ENCODE measurements at places on chromosomes 1 and 21. TPM values are rescaled to one million over a fixed set of nuclear protein-coding genes. Genes with fewer than 3 reads are reported as not detected.

- DNase-seq = peak; percentile 29
These were observed 766 bp downstream of the AGO4 start for GRCh38 chr1:35808450-35809113.

- peak; percentile 3 for DNase-seq
These were observed 150.2 kb downstream of the PRDM16 start for GRCh38 chr1:3219005-3219790.

DNA sequence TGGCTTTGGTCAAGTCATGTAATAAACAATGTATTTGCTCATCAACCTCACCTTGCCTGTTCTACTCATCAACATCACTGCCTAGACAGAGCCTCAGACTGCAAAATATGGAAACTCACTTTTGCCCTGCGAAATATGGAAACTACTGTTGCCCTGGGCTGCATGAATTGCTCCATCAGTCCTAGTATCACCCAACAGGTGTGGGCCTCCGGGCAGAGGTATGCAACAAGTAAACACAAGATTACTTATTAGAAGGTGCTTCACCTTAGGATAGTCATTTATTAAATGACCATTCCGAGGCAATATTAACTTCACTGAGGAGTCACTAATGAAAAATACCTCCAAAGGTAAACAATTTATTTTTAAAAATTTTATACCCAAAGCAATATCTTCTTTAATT, 286.7 kb downstream of the BACH1 start:
- DNase-seq = no peak

DNA sequence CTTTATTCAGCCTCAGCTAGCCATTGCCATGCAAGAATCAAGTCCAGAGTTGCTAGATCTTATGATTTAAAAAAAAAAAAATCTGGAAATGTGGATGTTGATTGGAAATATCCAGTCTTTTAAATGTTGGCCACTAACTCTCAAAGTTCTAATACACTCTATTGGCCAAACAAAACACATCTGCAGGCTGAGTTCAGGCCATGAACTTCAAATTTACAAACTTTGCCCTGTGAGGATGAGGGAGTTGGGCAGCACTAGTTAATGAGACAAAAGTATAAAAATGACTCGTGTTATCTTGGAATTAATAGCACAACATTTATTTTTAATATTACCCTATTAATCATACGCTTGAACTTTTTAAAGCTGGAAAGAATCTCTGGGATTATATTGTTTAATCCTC, 432.3 kb downstream of the PLPP3 start:
- DNase-seq = no peak

The CFHR2 gene
- total RNA-seq = not detected

DNA sequence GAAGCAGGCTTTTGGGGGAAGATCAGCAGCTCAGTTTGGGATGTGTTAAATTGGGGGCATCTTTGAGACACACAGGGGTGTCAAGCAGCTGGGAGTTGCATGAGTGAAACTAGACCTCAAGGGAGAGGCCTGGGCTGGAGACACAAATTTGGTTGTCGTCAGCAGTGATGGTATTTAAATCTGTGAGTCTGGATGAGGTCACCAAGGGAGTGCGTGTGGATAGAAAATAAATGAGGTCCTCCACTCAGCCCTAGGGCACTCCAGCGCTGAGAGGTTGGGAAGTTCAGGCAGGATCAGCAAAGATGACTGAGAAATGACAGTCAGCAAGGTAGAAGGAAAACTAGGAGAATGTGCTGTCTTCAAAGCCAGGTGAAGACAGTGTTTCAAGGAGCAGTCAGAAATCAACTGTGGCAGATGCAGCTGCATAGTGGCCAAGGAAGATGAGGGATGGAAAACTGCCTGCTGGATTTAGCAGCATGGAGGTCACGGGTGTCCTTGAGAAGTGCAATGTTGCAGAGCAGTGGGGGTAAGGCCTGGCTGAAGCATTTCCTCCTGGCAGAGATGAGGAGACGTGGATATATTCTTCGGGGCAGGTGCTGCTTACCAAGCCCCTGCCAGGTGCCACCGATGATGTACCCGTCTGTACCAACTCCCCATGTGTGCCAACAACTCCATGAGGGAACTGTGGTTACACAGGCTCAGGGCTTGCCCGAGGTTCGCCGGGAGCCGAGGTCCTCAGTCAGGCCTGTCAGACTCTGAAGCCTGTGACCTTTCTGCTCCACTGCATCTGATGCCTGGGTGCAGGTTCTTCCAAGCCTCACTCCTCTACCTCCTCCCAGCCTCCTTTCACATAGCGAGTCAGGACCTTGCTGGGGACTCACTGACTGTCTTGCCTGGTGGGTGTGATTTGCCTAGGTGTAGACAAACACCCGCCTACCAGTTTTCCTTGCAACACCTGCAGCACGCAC, 11.3 kb downstream of the MAP7D1 start:
- peak; percentile 64 for DNase-seq

- DNase-seq = peak; percentile 20
These were observed 32.4 kb upstream of the BSDC1 start for GRCh38 chr1:32426489-32427255.

GRCh38 chr1:38806090-38806489, 53.5 kb downstream of the RRAGC start:
- DNase-seq = no peak

DNA sequence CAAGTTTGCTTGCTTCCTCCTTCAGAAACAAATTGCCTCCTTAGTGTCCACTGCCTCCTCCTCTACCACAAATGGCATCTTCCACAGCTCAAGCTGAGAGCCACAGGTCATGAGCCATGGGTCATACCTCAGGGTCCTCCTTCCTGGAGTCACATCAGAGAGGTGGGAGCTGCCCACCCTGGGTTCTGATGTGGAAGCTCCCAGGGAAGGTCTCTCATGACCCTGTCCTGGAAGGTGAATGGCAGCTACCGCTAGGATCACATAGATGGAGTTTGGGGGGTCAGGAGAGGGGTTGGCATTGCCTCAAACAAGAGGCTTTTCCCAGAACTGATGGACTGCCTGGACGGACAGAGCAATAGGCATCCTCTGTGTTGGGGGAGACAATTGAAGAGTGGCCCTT, 321.4 kb downstream of the MATN1 start:
- DNase-seq = no peak

DNA sequence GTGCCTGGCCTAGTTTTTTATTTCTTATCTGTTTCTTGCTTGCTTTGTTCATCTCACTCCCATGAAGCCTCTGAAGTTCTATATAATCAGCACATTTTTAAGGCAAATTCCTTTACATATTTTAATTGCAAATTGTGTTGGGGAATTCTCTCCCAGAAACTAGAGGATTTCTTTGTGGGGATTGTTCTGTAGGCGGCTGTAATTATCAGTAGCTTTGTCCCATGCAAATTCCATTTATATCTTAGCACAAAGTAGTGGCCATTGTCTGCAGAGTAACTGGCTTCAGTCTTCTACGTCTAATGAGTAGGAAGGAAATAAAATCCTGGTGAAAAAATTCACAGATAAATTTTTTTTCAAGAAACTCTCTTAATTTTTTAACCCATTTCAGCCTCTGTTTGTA, 35.7 kb downstream of the CLEC20A start:
- DNase-seq = no peak

- peak; percentile 30 for DNase-seq
These were observed 26.4 kb upstream of the CLIC6 start for GRCh38 chr21:34642211-34643075.

GRCh38 chr21:37550157-37550556, 183.6 kb downstream of the DYRK1A start:
- DNase-seq = no peak

GRCh38 chr1:230632273-230632873, 9.9 kb upstream of the COG2 start:
- peak; percentile 32 for DNase-seq

DNA sequence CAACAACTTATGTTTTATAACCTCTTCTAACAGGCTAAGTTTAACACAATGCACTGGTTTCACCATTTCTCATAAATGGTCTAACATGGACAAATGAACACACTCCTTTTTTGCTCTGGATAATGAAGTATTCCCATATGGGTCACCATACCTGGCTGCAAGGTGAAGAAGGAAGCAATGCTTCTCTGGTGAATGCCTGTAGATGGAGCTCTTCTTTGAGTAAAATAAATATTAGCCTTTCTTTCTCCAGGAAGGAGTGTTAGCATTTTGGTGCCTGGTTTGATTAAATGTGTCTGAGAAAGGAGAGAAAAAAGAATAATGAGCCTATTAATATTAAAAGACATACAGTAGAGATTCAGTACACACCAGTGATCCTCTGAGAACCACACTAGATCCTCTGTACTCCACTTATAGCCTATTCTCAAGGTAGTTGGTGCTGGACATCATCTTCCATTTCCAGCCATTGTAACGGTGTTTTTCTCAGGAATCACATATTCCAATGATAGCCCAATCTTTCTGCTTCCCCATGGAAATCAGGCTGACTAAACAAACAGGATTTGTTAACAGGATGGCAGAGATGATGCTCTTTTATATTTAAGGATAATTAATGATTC, 17.6 kb downstream of the MTFR1L start:
- DNase-seq = peak; percentile 24

The SYT11 gene
- total RNA-seq = 27.4 TPM

The RAB7B gene
- 4.2 TPM for total RNA-seq

The NPR1 gene
- total RNA-seq = 1.6 TPM

DNA sequence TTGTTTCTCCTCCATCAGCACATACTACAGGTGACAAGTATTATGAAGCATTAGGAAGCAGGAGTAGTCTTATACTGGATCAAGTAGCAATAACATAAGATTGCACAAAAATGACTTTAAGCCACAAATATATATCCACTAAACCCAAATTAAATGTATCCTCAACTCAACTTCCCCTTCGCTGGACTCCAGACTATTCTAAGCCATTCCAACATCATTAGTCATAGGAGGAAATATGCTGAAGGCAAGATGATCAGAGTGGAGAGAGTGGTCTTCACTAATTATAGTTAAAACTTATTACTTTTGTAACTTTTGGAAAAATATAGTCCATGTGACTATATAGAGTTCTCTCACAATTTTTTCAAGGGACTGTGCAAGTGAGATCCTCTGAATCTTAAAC, 390.7 kb upstream of the ZP4 start:
- no peak for DNase-seq

The IRF6 gene
- 0.32 TPM for total RNA-seq

GRCh38 chr1:110620686-110621085, 14.5 kb upstream of the KCNA2 start:
- no peak for DNase-seq

- no peak for DNase-seq
These were observed at the start of gene C1orf210 for GRCh38 chr1:43285269-43285990. Gene C1orf210, minus strand, starts transcription at chr1:43285581. Its CDS starts 2,311 bp downstream, at chr1:43283270.

GRCh38 chr1:9321480-9321849, 28.8 kb downstream of the SPSB1 start:
- peak; percentile 93 for DNase-seq

GRCh38 chr1:211843018-211843417, 12.5 kb upstream of the LPGAT1 start:
- peak; percentile 14 for DNase-seq

DNA sequence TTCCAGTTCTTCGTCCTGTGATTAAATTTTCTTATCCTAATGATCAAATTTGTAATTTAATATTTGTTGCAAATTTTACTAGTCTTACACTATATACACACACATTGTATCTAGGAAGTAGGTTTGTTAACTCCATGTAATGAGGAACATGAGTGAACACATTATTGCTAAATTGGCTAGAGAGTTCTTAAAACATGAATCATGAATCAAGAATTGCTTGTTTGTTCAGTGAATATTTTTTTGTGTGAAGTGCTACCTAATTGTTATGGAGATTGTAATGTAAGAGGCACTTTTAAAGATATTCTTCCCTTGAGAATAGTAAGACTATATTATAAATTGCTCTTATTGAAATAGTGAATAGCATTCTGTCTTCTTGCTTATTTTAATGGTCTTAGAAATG, 4.6 kb downstream of the GPSM2 start:
- DNase-seq = peak; percentile 20

The SMYD2 gene
- 40.3 TPM for total RNA-seq

GRCh38 chr21:40688106-40688864, 158.7 kb downstream of the DSCAM start:
- DNase-seq = no peak

GRCh38 chr1:73611681-73612080, 586.3 kb downstream of the LRRIQ3 start:
- DNase-seq = no peak

GRCh38 chr21:29419422-29419821, 120.7 kb downstream of the BACH1 start:
- no peak for DNase-seq

GRCh38 chr1:204659056-204659455, 26.5 kb downstream of the LRRN2 start:
- no peak for DNase-seq

The ARID4B gene
- 40.2 TPM for total RNA-seq

DNA sequence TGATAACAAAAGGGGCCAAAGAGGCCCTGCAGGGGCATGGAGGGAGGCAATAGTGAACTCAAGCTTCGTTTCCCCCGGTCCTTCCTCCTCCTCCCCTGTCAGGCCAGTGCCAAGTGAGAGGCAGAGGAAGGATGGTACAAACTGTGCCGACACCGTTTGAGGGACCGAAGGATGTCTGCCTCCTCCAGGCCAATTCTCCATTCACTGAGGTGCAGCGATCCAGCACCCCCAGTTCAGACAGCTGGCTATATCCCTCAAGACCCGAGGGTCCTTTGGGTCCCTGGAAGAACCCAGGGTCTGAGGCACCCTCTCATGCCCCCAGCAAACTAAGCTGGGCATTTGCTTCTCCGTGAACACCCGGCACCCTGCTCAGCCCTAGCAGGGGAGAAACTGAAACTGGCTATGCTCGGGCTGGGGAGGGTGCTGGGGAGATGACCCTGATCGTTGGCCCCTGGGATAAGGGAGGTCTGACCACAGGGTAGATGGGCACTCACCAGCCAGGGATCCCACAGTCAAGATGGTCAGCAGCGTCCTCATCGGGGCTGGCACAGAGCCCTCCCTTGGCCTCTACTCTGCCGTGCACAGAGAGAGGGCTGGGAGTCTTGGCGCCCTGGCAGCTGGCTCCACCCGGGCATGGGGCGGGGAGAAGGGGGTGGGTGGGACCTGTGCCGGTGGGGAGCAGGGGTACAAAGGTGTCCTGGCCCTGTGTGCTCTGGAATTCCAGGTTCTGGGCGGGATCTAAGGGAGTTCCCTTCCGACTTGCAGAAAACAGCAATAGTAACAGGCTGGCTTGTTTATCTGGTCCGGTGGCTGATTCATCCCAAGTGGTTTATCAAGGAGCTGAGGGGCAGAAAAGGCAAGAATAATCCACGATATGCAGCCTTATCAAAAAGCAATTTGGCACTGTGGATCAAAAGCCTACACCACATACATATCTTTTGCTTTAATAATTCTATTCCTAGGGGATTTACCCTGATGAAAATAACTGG, at the start of gene IL22RA1:
TSS of gene IL22RA1 (minus strand) at position 595 of the 989 bp plus-strand sequence. CDS start at position 537, 58 bp downstream.
- DNase-seq = no peak

GRCh38 chr1:167981933-167982332, 45.1 kb upstream of the MPC2 start:
- DNase-seq = peak; percentile 4

The KMO gene
- total RNA-seq = not detected

GRCh38 chr1:65395887-65396612, 24.4 kb upstream of the LEPR start:
- DNase-seq = no peak

The RGSL1 gene
- total RNA-seq = not detected

Data from fibroblast of villous mesenchyme (primary cell).